ENCODE measurements at places on chromosomes 11 and 22. TPM values are rescaled to one million over a fixed set of nuclear protein-coding genes. Genes with fewer than 3 reads are reported as not detected.

CD3G gene
- total RNA-seq: not detected

DNA sequence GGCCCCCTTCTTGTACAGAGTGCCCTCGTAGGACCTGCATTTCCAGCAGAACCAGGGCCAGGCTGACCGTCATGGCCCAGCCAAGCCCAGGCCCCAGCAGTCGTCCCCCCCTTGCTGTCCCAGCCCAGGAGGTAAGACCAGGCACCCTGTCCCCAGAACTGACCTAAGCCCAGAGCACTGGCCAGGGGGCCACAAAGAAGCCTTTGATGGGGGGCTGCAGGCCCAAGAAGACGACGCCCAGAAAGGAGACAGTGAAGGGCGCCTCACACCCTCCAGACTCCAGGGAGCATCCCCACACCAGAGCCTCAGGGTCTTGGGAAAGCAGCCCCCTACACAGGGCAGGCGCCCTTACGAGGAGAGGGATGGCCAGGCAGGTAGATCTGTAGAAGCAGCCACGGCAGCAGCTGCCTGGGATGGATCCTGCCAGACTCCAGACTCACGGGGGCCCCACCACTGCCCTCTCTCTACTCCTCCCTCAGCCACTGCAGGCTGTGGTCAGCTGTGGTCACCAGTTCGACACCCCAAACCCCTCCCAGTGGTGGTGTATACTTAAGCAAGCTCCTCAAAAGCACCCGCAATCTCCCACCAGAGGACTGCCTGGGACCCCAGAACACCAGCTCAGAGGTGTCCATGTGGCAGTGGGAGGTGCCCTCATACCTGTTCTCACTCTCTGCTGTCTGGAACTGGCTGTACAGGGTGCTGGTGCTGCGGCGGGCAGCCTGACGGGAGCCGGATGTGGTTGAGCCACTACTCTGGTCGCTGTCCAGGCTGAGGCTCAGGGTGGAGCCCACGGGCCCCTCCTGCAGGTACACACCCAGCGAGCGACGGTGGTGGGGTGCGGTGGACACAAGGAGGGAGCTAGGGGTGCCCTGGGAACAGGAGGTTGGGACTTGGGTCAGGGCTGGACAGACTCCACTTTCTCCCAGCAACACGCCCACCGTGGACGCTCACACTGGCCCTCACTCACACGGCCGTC is 27.0 kb downstream of the SBF1 start:
- H3K4me1 ChIP-seq: no peaks in the 10 kb centered on the region
- no peaks in the 10 kb centered on the region for H3K36me3 ChIP-seq
- no peak for DNase-seq
- no peaks in the 10 kb centered on the region for H3K27me3 ChIP-seq
- H3K27ac ChIP-seq: no peak overlapping the region

DNA sequence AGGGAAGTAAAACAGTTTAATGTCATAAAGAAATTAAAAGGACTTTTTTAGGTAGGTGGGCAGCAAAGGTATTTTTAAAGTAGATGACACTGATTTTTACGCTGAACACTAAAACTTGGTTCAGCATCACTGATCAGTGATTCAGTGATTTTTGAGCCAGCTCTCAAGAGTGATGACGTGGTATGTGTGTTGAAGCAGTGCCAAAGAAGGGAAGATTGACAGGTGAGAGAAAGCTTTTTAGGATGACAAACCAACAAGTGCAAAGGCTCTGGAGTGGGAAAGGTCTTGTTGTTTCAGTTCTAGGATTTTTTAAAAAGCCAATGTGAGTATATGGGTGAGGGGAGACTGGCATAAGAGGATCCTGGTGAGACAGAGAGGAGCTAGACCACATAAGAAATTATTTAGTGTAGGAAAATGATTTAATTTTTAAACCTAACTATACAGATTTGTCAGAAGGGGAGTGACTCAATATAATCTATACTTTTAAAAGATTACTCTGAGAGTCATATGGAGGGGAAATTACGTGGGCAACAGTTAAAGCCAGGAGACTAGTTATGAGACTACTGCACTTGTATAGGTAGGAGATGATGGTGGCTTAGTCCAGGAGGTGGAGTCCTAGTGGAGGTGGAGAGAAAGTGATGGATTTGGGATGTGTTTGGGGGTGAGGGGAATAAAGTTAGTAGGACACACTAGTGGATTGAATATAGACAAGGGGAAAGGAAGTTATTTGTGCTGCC is 17.6 kb upstream of the CALCB start:
- no peak overlapping the region for H3K4me3 ChIP-seq
- no peaks in the 10 kb centered on the region for H3K27me3 ChIP-seq
- no peak for DNase-seq
- H3K36me3 ChIP-seq: no peaks in the 10 kb centered on the region

DCHS1 gene
- total RNA-seq: not detected

POLR2L gene
- total RNA-seq: 661 TPM

- no peak overlapping the region for H3K27ac ChIP-seq
- H3K27me3 ChIP-seq: no peaks in the 10 kb centered on the region
- H3K4me3 ChIP-seq: no peak overlapping the region
- H3K4me1 ChIP-seq: no peaks in the 10 kb centered on the region
- DNase-seq: no peak
- H3K36me3 ChIP-seq: peaks cover 15% of the 10 kb centered on the region
These were observed 20.5 kb downstream of the MRE11 start for GRCh38 chr11:94472916-94473799.

- peaks cover 24% of the 10 kb centered on the region for H3K36me3 ChIP-seq
- peaks cover 16% of the 10 kb centered on the region for H3K4me1 ChIP-seq
- peak; percentile 48 for DNase-seq
- H3K27me3 ChIP-seq: no peaks in the 10 kb centered on the region
- no peak overlapping the region for H3K27ac ChIP-seq
- no peak overlapping the region for H3K4me3 ChIP-seq
These were observed 30.2 kb downstream of the GTF2H1 start for GRCh38 chr11:18352581-18352980.

DNA sequence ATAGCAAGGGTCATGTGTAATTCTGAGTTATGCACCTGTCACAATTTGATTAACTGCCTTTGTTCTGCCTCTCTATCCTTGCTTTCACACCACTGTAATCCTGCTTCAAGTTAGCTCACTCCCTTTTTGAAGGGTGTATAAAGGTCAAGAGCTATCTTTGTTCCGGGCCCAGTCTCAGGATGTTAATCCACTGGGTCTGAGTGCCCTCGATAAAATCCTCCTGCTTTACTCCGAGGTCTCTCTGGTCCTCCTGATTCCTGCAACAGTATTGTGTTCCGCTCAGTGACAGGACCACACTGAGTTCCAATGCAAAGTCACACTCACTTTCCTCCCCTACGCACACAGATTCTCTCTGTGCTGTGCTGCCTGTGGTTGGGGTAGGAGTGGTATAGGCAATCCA is 186.5 kb downstream of the DYNC2H1 start:
- peaks cover 15% of the 10 kb centered on the region for H3K4me1 ChIP-seq
- H3K4me3 ChIP-seq: no peak overlapping the region
- no peak for DNase-seq
- H3K27me3 ChIP-seq: no peaks in the 10 kb centered on the region

- H3K36me3 ChIP-seq: no peaks in the 10 kb centered on the region
- no peak overlapping the region for H3K27ac ChIP-seq
- H3K4me1 ChIP-seq: no peaks in the 10 kb centered on the region
- DNase-seq: no peak
These were observed 771.7 kb downstream of the TBC1D22A start for GRCh38 chr22:47533961-47534803.

GRCh38 chr11:2583605-2583958 is 116.2 kb downstream of the KCNQ1OT1 start:
- no peak overlapping the region for H3K4me3 ChIP-seq
- no peak overlapping the region for H3K27ac ChIP-seq
- no peaks in the 10 kb centered on the region for H3K36me3 ChIP-seq
- no peaks in the 10 kb centered on the region for H3K4me1 ChIP-seq

GRCh38 chr11:68145120-68145866 is 24.1 kb upstream of the CHKA start:
- H3K36me3 ChIP-seq: no peaks in the 10 kb centered on the region
- no peaks in the 10 kb centered on the region for H3K27me3 ChIP-seq
- H3K4me3 ChIP-seq: no peak overlapping the region

DRD4 gene
- total RNA-seq: 0.11 TPM

RIMBP3B gene
- total RNA-seq: not detected
